H1 (cell line): ENCODE measurements at places on chromosomes 12 and 14. TPM values are rescaled to one million over a fixed set of nuclear protein-coding genes. Genes with fewer than 3 reads are reported as not detected.
A peak's percentile ranks its signal among the peaks of the same experiment; 100 is the strongest.

- no peak for DNase-seq
Measured at GRCh38 chr12:41485203-41485602, 297.1 kb downstream of the PDZRN4 start.

DNA sequence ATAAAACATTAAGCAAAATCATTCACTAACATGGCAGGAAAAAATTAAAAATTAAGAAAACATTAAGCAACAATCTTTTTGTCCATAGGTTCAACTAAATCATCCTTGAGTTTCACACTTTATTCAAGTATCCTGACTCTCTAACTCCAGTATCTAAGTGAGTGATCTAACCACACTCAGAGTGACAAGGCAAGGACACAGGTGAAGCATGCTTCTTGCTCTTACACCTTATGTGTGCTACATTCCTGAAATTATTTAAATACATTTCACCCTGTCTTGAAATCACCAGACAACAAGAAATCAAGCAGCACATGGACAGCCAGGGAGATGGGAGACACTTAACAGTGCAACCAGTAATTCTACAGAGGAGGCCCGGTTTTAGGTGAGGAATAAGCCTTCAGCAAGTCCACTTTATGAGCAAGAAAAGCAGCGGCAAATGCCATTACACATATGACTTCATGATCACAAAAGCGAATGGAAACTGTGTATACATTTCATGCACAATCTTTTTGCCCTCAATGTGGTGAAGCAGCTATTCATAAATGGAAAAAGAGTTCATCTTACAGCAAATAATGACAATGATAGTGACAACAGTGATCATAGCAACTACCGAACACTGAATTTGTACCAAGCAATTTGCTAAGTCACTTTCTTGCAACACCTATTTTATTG, 37.4 kb downstream of the PHLDA1 start:
- DNase-seq: no peak

DNA sequence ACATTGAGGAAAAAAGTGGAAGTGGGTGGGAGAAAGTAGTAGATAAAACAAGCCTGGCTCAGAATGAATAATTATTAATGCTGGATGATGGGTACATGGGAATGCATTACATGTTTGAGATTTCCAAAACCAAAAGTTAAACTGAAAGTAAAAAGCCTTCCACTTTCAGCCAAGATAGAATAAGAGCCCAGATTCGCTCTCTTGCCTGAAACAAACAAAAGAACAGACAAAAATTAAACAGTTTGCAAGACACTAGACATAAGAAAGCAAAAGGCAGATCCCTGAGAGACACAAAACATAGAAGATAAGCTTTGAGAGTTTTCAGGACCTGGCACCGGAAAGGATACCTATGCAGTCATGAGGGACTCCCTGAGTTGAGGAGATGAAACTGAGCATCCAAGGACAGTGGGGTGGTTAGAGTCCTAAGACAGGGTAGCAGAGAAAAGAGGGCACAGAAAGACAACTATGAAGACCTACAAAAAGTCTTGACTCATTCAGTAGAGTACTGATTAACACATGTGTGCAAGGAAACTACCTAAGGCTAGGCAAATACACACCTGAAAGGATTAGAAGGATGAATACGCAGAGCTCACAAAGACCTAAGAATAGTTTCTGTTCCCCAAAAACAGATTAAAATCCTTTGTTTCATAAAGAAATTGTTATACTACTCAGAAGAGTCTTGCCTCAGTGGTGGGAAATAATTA, 54.1 kb downstream of the CEP83 start:
- no peak for DNase-seq

DNA sequence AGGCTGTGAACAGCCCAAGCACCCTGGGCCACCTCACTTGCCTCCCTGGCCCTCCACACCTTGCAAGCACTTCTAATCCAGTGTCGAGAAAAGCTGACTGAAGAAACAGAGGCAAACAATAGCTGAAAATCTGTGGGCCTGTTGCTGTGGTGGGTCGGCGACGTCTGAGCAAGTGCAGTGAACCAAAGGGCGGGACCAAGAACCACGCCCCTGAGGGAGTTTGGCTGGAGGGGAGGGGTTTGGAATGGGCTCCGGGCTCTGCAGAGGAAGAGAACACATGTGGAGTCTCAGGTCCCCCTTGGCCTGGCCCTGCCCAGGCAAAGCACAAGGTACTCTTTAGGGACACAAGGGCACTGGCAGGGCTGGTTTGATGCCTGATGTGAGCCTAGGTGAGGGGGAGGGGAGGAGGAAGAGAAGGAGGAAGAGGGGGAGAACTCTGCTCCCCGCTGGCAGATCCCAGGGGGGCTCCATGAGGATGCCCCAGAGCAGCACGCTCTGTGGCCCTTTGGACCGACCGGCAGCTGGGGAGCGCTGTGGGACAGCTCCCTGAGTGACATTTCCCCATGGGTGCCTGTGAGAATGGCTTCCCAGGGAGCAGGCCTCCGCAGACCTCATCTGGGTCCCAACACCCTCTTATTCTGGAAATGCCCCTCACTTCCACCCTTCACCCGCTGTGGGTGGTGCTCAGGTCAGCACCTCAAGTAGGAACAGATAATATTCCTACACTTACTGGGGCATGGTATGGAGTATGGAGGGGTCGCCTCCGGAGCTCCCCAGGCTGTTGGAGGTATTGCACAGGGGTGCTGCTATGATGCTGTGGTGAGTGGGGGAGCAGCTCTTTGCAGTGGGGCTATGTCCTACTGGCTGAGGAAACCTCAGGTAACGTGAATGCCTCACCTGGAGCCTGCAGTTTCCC, 85.5 kb downstream of the CPSF2 start:
- DNase-seq: peak; percentile 59

DDX23 gene
- total RNA-seq: 98.1 and 107 TPM in 2 replicates

PMCH gene
- not detected in 2 replicates for total RNA-seq
